ENCODE measurements at places on chromosomes 11 and 22.

DNA sequence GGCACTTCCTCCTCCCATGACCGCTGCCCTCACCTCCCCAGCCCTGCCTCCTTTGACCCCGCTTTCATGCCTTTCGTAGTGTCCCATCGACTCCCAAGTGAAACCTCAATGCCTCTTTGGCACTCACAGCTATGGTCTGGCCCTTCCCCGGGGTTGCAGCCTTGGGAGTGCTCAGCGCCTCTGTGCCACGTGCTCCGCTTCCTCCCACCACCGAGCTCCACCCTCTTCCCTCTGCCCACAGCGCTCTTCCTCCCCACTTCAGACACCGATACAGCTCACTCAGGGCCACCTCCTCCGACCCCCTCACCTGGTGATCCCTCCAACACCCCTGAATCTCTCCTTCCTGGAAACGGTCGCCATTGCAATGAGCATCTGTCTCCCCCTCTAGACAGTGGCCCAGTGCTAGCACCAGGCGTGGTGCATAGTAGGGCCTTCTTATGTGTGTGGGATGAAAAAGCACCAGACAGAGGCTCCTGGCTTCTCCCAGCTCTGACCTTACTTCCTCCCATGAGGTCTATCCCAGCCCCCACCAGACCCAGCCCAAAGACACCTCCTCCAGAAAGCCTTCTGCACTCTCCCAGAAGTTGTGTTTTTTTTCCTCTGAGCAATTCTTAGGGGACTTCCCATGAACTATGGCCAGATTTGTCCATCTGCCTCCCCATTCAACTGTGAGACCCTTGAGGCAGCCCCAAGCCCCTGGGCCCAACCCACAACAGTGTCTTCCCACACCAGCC lies 16.4 kb upstream of the SCGB1A1 start:
- H3K4me1 ChIP-seq, result peaks cover 23% of the 10 kb centered on the region
- H3K27ac ChIP-seq, result no peak overlapping the region
- no peak for DNase-seq
- no peaks in the 10 kb centered on the region for H3K36me3 ChIP-seq

DNA sequence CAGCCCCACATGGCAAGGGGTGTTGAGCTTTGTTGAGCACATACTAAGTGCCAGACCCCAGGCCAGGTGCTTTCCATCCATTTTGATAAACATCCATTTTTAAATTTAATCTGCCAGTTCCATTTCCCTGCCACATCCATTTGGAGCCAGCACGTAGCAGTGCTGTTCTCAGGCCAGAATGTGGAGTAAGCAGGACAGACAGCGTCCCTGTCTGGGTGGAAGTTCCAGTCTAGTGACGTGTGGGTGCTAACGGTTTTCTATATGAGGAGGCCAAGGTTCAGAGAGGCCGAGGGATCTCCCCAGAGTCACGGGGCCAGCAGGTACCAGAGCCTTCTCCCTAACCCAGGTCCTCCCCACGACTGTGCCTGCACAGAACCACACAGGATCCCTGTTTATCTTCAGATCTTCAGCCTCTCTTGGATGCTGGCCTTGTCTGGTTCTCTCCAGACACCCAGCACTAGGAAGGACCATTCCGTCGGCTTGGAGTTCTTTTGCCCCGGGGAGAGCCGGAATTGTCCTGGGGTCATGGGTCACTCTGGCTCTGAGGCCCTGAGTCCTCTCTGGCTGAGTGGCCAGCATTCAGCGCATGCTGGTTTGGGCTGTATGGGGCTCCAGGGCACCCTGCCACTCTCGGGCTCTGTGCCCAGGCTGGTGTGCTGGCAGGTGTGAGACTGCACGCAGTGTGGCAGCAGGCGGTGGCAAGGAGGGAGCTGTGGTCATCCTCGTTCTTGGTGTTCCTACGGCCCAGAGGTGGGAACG lies 63.6 kb upstream of the PPARA start:
- no peaks in the 10 kb centered on the region for H3K36me3 ChIP-seq
- no peak for DNase-seq
- no peaks in the 10 kb centered on the region for H3K4me1 ChIP-seq
- H3K27me3 ChIP-seq, result no peaks in the 10 kb centered on the region
- no peak overlapping the region for H3K27ac ChIP-seq

- no peak for DNase-seq
- no peak overlapping the region for H3K27ac ChIP-seq
- peaks cover 6% of the 10 kb centered on the region for H3K4me1 ChIP-seq
- no peaks in the 10 kb centered on the region for H3K36me3 ChIP-seq
Observed at GRCh38 chr11:63553759-63554158, 9.4 kb downstream of the PLAAT2 start.

GRCh38 chr11:95269036-95269819 lies 38.2 kb upstream of the SESN3 start:
- H3K27me3 ChIP-seq, result no peaks in the 10 kb centered on the region
- H3K27ac ChIP-seq, result no peak overlapping the region
- no peak overlapping the region for H3K4me3 ChIP-seq
- DNase-seq, result no peak

DNA sequence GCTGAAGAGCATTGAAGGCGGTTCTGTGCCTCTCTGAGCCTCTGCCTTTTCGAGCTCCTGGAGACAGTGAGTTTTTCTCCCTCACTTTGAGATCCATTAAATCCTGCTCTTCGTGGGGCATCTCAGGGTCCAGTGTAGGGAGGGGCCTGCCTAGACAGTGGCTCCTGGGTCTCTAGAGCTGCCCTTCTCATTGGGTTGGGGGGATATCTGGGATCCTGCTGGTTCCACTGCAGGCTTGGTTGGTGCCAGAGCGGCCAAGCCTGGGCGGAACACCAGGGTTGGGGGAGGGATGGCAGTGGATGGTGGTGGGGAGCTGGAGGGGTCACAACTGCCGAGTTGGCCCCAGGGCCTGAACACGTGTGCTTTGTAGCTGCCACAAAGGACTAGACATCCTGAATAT lies 52.2 kb upstream of the CARS1 start:
- no peak overlapping the region for H3K27ac ChIP-seq
- H3K27me3 ChIP-seq, result no peaks in the 10 kb centered on the region
- no peak for DNase-seq
- H3K4me1 ChIP-seq, result peaks cover 4% of the 10 kb centered on the region
- no peak overlapping the region for H3K4me3 ChIP-seq
